ENCODE measurements at places on chromosomes 5 and 9.

GRCh38 chr5:170596482-170597044 lies 92.7 kb downstream of the KCNIP1 start:
- H3K36me3 ChIP-seq = no peaks in the 10 kb centered on the region
- H3K27ac ChIP-seq = no peak overlapping the region
- no peaks in the 10 kb centered on the region for H3K4me1 ChIP-seq
- no peak overlapping the region for H3K4me3 ChIP-seq

GRCh38 chr5:69213513-69214215 lies 21.0 kb upstream of the CDK7 start:
- H3K4me1 ChIP-seq = peaks cover 9% of the 10 kb centered on the region
- H3K36me3 ChIP-seq = peaks cover 2% of the 10 kb centered on the region
- no peak for DNase-seq
- H3K27ac ChIP-seq = no peak overlapping the region
- no peaks in the 10 kb centered on the region for H3K27me3 ChIP-seq

- no peak overlapping the region for H3K4me3 ChIP-seq
- H3K27me3 ChIP-seq = no peaks in the 10 kb centered on the region
- H3K27ac ChIP-seq = no peak overlapping the region
- H3K36me3 ChIP-seq = no peaks in the 10 kb centered on the region
- DNase-seq = no peak
Observed at GRCh38 chr5:150508277-150508640, 328 bp downstream of the NDST1 start.

- no peak overlapping the region for H3K27ac ChIP-seq
- H3K4me1 ChIP-seq = no peaks in the 10 kb centered on the region
- no peaks in the 10 kb centered on the region for H3K36me3 ChIP-seq
- DNase-seq = no peak
- H3K4me3 ChIP-seq = no peak overlapping the region
Observed at GRCh38 chr9:38131729-38132128, 62.7 kb upstream of the SHB start.
